ENCODE measurements at places on chromosomes 1 and 21. TPM values are rescaled to one million over a fixed set of nuclear protein-coding genes. Genes with fewer than 3 reads are reported as not detected.

The CDK18 gene
- total RNA-seq = 1.3 TPM

The GPA33 gene
- total RNA-seq = not detected

The FASLG gene
- total RNA-seq = not detected

The FCMR gene
- not detected for total RNA-seq

The CLIC4 gene
- total RNA-seq = 92.3 TPM

The MTARC2 gene
- total RNA-seq = 8.1 TPM

Data from parietal lobe (tissue), 2 donors.